ENCODE measurements at places on chromosomes 7 and 10. TPM values are rescaled to one million over a fixed set of nuclear protein-coding genes. Genes with fewer than 3 reads are reported as not detected.

Gene UBE2D1
- total RNA-seq = 12.3 TPM

Gene PSTK
- total RNA-seq = 4.0 TPM

DNA sequence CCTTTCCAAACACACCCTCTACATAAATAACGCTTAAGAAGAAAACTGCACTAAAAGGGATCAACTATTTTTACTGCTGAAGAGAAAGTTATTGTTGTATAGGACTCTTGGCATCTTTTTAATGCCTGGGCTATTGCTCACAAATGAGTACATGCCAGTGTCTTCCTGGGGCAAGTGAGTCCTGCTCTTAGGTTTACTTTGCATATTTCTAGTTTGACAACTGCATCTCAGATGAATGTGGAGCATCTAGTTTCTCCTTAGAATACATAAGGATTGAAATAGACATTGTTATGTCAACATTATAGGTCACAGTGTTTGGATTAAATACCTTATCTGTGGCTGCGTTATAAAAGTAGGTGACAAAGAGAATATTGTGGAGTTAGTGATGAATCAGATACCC lies 44.5 kb downstream of the PSMC2 start:
- H3K36me3 ChIP-seq = no peaks in the 10 kb centered on the region
- H3K27ac ChIP-seq = no peak overlapping the region
- no peaks in the 10 kb centered on the region for H3K4me1 ChIP-seq
- H3K27me3 ChIP-seq = peaks cover 5% of the 10 kb centered on the region

DNA sequence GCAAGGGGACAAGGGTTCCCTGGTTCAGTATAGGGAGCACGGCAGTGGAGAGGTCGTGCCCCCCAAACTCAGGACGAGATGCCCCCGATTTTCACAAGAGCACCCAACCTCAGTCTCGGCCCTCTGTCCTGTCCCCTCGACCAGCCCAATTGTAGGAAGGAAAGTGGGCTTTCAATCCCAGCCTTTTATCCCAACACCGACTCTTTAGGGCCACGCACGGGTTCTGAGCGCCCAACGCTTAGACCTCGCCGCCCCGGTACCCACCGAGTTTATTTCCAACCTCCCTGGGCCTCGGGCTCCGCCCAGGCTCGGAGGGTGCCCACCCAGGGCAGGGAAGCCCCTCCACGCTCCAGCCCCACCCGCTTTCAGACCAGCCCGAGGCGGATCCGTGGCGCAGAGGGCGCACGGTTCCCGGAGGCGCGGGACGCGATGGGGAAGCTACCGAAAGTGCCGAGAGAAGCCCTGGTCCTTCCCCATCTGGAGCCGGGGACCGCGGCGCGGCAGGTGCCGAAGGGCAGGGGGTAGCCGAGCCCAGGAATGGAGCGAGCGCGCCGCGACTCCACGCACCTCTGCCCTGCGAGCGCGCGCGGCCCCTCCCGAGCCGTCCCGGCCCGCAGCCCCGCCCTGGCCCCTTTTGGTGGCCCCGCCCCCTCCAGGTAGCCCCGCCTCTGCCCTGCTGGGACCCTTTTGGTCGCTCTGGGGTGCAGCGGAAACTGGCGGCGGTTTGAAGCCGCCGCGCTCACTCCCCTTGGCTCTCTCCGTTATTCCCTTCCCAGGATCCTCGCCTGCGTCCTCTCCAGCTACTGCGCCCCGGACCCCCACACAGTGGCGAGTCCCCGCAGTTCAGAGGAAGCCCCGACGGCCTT lies 20.4 kb downstream of the GRID2IP start:
- DNase-seq = peak; percentile 83
- peaks cover 29% of the 10 kb centered on the region for H3K4me1 ChIP-seq
- H3K27me3 ChIP-seq = peaks cover 26% of the 10 kb centered on the region
- no peaks in the 10 kb centered on the region for H3K36me3 ChIP-seq
- peak overlapping the region; percentile 78 for H3K4me3 ChIP-seq

DNA sequence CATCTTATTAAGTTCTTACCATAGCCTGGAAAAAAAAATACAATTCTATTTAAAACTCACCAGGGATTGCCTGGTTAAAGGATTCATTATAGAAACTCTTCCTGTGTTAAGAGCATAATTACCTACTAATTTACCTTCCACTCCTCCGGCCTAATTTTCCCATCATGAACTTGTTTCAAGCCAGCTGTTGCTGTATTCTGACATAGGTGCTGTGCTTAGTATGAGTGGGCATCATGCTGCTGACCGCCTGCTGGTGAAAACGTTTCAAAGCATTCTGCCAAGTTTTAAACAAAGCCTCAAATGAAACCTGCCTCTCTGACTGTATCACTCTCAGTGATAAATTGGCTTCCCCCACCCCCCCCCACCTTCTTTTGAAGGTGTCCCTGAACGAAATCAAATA lies 47.8 kb upstream of the KCNMA1 start:
- no peak overlapping the region for H3K27ac ChIP-seq
- H3K4me3 ChIP-seq = no peak overlapping the region
- DNase-seq = no peak
- no peaks in the 10 kb centered on the region for H3K4me1 ChIP-seq
- no peaks in the 10 kb centered on the region for H3K36me3 ChIP-seq

- H3K4me3 ChIP-seq = no peak overlapping the region
- H3K36me3 ChIP-seq = no peaks in the 10 kb centered on the region
- peaks cover 7% of the 10 kb centered on the region for H3K27me3 ChIP-seq
- H3K27ac ChIP-seq = no peak overlapping the region
These were observed 116.0 kb upstream of the IMMP2L start for GRCh38 chr7:111678281-111678680.

Gene PLCE1
- not detected for total RNA-seq

Gene KCNMA1
- 0.16 TPM for total RNA-seq

GRCh38 chr7:5450549-5451327 lies 27.1 kb upstream of the TNRC18 start:
- H3K36me3 ChIP-seq = no peaks in the 10 kb centered on the region
- peaks cover 4% of the 10 kb centered on the region for H3K27me3 ChIP-seq
- H3K4me3 ChIP-seq = no peak overlapping the region
- DNase-seq = peak; percentile 53

GRCh38 chr7:153590136-153590535 lies 462.1 kb upstream of the DPP6 start:
- no peak overlapping the region for H3K27ac ChIP-seq
- H3K4me3 ChIP-seq = no peak overlapping the region
- no peak for DNase-seq
- no peaks in the 10 kb centered on the region for H3K4me1 ChIP-seq

Gene ADAM22
- total RNA-seq = 3.1 TPM

GRCh38 chr7:80517282-80517747 lies 5.5 kb upstream of the GNAT3 start:
- no peaks in the 10 kb centered on the region for H3K36me3 ChIP-seq
- no peak for DNase-seq
- H3K27ac ChIP-seq = no peak overlapping the region
- H3K27me3 ChIP-seq = no peaks in the 10 kb centered on the region
- no peak overlapping the region for H3K4me3 ChIP-seq

Gene HELLS
- total RNA-seq = 164 TPM

Gene FRAT1
- 4.4 TPM for total RNA-seq

GRCh38 chr10:30999070-30999712 lies 32.5 kb downstream of the ZNF438 start:
- H3K36me3 ChIP-seq = peaks cover 7% of the 10 kb centered on the region
- peak overlapping the region; percentile 59 for H3K27ac ChIP-seq
- H3K4me1 ChIP-seq = peaks cover 23% of the 10 kb centered on the region
- H3K27me3 ChIP-seq = no peaks in the 10 kb centered on the region

GRCh38 chr10:124971276-124971675 lies 29.4 kb downstream of the ZRANB1 start:
- peak overlapping the region; percentile 58 for H3K27ac ChIP-seq
- no peak overlapping the region for H3K4me3 ChIP-seq
- H3K27me3 ChIP-seq = no peaks in the 10 kb centered on the region
- H3K36me3 ChIP-seq = peaks cover 40% of the 10 kb centered on the region
- no peak for DNase-seq

GRCh38 chr10:129075508-129075907 lies 391.5 kb upstream of the MGMT start:
- peaks cover 2% of the 10 kb centered on the region for H3K4me1 ChIP-seq
- H3K27me3 ChIP-seq = peaks cover 5% of the 10 kb centered on the region
- H3K4me3 ChIP-seq = no peak overlapping the region
- H3K36me3 ChIP-seq = no peaks in the 10 kb centered on the region

DNA sequence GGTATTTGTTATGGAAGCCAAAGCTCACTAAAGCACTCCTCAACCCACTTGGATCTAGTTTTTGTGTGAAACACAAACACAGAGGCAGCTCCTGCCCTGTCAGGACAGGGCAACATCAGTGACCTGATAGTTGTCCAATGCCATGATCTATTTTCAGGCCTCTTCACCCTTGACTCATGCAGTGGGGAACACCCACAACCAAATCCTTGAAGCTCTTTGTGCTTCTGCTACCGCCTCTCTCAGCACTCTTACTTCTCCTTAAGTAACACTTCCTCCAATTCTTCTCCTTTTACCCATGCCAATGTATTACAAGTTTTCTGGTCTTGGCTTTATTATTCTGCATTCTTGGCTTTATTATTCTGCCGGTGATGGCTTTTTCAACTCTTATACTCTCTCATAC lies 425.3 kb downstream of the INHBA start:
- H3K4me3 ChIP-seq = no peak overlapping the region
- no peaks in the 10 kb centered on the region for H3K27me3 ChIP-seq
- no peaks in the 10 kb centered on the region for H3K36me3 ChIP-seq
- H3K27ac ChIP-seq = no peak overlapping the region
- no peak for DNase-seq
- no peaks in the 10 kb centered on the region for H3K4me1 ChIP-seq

GRCh38 chr10:89086801-89087521 lies 96.4 kb downstream of the FAS start:
- no peaks in the 10 kb centered on the region for H3K36me3 ChIP-seq
- no peak for DNase-seq
- H3K27ac ChIP-seq = peak overlapping the region; percentile 66
- H3K27me3 ChIP-seq = no peaks in the 10 kb centered on the region

Gene INMT
- not detected for total RNA-seq

DNA sequence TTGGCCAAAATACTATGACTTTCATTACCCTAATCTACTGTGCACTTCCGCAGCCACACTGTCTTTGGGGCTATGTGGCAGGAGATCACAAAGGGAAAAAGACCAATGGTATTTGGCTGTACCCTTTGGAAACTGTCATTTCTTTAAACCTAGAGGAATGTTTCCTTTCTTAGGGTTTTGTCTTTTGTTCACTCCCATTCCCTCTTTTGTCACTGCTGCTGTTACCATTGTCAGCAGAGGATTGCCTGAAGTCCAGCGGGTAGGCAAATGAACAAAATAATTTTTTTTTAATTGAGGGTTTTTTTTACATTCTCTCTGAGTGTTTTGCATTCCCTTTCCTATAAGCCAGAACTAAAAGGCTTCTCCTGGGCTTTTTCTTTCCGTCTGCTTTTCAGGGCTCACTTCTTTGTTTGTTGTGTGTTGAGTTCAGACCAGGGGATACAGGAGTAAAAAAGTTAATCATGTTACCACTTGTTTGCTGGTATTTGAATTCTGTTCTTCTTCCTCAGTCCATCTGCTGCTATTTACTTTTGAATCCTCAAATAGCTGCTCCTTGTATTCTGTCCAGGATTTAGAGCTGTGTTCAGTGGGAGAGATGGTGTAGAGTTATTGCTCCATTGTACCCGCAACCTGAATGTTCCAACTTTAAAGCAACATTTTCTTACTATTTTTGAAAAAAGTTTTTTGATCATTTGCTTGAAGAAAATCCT lies 374.6 kb downstream of the SUGCT start:
- H3K27me3 ChIP-seq = peaks cover 3% of the 10 kb centered on the region
- DNase-seq = no peak
- H3K4me1 ChIP-seq = no peaks in the 10 kb centered on the region
- no peaks in the 10 kb centered on the region for H3K36me3 ChIP-seq

- DNase-seq = no peak
- H3K27me3 ChIP-seq = peaks cover 19% of the 10 kb centered on the region
- no peaks in the 10 kb centered on the region for H3K4me1 ChIP-seq
- H3K36me3 ChIP-seq = no peaks in the 10 kb centered on the region
- H3K4me3 ChIP-seq = no peak overlapping the region
- no peak overlapping the region for H3K27ac ChIP-seq
These were observed 31.5 kb upstream of the PRF1 start for GRCh38 chr10:70634011-70634410.

DNA sequence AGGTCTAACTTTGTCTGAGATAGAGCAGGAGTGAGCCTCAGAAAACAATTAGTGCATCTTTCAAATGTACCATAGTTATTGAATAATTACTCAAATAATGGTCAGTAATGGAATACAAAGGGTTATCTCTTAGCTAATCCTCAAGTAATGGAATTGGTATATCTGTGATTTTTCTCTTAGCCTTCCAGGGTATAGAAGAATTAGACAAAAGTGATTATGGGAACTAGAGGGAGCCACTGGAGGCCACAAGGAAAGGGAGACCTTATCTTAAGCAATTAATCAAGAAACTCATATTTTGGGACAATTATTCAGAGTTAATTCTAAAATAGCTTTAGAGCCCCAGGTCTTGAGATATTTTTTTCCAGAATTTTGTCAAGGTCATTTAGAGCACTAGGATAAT lies 110.0 kb upstream of the GATA3 start:
- H3K27me3 ChIP-seq = no peaks in the 10 kb centered on the region
- no peak for DNase-seq

DNA sequence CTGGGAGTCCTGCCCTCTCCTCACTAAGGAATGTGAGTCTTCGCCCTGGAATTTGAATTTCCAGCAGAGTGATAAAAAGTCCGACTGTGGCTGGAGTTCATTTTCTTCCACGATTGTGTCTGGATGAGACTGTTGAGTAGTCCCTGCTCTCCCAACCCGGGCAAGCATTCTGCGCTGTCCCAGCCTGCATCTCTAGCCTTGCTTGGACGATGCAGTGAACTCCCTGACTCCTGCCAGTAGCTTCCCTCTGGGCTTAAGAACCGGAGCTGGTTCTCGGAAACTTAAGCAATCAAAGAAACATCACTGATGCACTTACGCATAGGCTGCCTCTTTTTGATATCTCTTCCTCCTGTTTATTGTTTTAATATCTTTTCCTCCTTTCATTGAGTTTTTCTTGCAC lies 116.0 kb upstream of the FZD8 start:
- no peak overlapping the region for H3K4me3 ChIP-seq
- no peaks in the 10 kb centered on the region for H3K4me1 ChIP-seq
- DNase-seq = no peak
- H3K36me3 ChIP-seq = no peaks in the 10 kb centered on the region

Gene LRRC61
- 21.4 TPM for total RNA-seq

Gene GRID2IP
- not detected for total RNA-seq

GRCh38 chr10:76779796-76780301 lies 857.8 kb downstream of the KCNMA1 start:
- no peaks in the 10 kb centered on the region for H3K36me3 ChIP-seq
- no peaks in the 10 kb centered on the region for H3K27me3 ChIP-seq
- no peaks in the 10 kb centered on the region for H3K4me1 ChIP-seq
- H3K27ac ChIP-seq = no peak overlapping the region

Gene NRAP
- not detected for total RNA-seq

GRCh38 chr7:138918176-138918575 lies 63.0 kb downstream of the KIAA1549 start:
- no peak overlapping the region for H3K27ac ChIP-seq
- no peak for DNase-seq
- H3K4me1 ChIP-seq = peaks cover 16% of the 10 kb centered on the region

- H3K4me1 ChIP-seq = peaks cover 39% of the 10 kb centered on the region
- H3K27me3 ChIP-seq = no peaks in the 10 kb centered on the region
- peaks cover 35% of the 10 kb centered on the region for H3K36me3 ChIP-seq
- no peak for DNase-seq
- no peak overlapping the region for H3K4me3 ChIP-seq
These were observed 40.6 kb downstream of the STAM start for GRCh38 chr10:17684537-17684936.
